Activated naive CD4-positive, alpha-beta T cell (primary cell): ENCODE measurements at places on chromosomes 13 and 19.

DNA sequence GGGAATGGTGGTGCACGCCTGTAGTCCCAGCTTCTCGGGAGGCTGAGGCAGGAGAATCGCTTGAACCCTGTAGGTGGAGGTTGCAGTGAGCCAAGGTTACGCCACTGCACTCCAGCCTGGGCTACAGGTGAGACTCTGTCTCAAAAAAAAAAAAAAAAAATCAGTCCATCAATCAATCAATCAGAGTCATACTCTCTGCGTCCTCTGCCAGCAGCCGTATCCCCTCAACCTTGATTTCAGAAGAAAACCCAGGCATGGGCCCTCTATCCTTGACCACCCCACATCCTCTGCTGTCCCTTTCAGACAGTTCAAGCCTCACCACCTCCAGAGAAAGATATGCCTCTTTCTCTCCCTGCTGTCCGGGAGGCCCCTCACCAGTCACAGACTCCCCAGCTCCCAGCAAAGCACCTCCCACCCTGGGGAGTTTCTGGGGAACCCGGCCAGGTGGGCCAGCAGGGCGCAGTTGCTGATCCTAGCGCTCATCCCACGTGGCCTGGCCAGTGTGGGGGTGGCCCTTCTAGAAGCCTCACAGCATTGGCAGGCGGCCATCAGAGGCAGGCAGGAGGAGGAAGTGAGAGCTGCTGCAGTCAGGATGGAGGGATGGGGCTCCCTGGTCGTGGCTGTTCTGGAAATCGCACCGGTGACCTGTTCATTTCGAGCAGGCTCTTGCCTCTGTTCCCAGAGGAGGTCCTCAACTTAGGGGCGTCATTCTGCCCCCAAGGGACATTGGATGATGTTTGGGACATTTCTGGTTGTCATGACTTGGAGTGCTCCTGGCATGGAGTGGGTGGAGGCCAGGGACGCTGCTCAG is 10.2 kb upstream of the JSRP1 start:
- no peak for DNase-seq

DNA sequence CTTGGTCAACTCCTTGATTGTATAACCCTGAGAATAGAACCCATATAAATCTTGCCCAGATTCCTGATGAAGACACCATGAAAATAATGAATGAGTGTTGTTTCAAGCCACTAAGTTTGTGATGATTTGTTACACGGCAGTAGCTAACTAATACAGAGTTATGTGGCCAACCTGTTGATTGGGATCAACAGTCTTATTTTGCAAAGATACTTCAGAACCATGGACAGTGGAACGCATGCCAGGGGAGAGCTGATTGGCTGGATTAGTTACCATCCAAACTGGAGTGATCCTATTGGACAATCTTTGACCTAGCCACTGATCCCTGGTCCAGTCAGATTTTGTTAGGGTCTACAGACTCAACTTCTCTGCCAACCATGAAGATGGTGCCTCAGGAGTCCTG is 26.6 kb downstream of the CD70 start:
- no peak for DNase-seq

- no peak for DNase-seq
These were observed 53.2 kb upstream of the SHKBP1 start for GRCh38 chr19:40523322-40524047.

GRCh38 chr19:6214881-6215541 is 64.8 kb downstream of the MLLT1 start:
- DNase-seq = no peak

GRCh38 chr13:70829748-70830147 is 721.5 kb upstream of the KLHL1 start:
- no peak for DNase-seq

DNA sequence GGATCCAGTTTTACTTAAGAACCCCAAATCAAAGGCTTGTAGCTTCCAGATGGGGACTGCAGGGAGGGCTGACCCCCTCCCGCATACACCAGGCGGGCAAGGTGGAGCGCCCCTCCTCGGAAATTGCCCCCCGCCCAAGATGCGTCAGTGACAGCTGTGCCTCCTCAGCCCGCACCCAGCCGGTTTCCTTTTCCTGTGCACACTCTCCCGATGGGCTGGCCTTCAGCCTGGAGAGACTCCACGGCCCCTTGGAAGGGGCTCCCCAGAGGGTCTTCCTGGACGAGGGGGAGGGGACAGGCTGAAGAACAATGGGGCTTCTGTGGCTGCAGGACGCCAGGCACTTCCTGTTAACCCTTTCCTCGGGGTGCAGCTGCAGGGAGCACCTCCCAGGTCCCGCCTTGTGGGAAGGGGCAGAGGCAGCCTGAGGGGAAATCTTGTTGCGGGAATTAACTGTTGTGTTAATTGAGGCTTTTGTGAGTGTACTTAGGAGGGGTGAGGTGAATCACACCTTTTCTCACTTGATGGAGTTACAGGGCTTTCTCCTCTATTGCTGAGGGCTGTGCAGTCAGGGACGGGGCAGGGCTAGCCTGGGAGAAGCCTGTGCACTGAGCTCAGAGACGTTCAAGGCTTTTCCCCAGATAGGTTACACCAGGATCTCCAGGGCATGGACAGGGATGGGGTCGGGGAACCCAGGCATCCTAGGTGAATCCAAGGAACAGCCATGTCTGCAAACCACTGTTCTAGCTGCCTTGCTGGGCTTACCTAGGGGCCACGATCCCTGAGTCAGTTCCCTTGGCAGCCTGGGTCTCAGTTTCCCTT is 14.3 kb downstream of the IER2 start:
- no peak for DNase-seq

GRCh38 chr19:5652261-5652660 is 28.1 kb downstream of the MICOS13 start:
- DNase-seq = no peak

GRCh38 chr19:18322318-18322758 is 538 bp downstream of the LSM4 start:
- DNase-seq = no peak

DNA sequence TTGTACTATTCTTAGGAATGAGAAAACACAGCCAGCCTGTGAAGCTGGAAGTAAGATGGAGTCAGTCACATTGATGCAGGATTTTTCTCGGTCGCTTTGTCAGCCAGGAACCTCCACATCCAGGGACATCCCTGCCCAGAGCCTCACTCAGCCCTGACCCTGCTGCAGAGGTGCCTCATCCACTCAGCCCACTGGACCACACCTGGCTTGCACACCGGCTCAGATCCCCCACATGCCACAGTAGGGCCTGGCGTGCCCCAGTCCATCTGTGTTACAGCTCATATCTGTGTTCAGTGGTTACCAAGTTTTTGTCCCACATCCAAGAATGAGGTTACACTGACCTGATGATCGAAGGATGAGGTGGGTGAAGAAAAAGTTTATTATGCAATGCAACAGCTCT is 1315.4 kb downstream of the SLITRK1 start:
- DNase-seq = no peak
